Activated T-helper 2 cell treated with anti-CD3 and anti-CD28 coated beads, Interferon-gamma antibody, Interleukin-2, Interleukin-4, amounts not matched to agents 10 μg/mL and 5 μg/mL and 100 μg/mL, durations not matched to agents 14 hours and 24 hours and 36 hours (primary cell): ENCODE measurements at places on chromosomes 13 and 19.

DNA sequence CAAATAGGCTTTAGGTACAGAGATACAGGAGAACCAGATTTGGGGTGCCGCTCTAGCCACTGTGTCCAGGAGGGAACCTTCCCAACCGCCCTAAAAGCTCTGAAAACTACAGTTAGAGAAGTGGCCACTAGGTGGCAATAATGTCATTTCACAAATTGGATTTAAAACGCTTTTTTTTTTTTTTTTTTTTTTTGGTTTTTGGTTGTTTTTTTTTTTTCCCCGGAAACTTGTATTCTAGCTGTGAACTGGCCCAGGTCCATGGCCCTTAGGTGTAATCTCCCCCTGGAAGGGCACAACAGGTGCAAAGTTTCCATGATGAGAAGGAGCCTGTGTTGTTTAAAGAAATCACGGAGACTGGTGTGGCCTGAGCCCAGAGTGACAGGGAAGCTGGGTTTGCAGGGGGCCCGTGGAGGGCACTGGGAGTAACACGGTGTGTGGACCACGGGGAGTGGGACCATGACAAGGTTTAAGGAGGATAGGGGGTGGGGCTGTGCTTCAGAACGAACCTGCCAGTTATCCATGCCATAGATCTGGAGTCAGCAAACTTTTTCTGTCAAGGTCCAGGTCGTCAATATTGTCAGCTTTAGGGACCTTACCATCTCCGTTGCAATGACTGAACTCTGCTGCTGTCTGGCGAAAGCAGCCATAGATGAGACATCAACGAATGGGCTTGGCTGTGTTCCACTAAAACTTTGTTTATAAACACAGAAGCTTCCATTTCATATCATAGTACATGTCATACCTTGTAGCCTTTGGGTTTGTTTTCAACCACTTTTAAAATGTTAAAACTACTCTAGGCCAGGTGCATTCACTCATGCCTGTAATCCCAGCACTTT, 10.1 kb downstream of the OR1I1 start:
- peak; percentile 29 for DNase-seq

DNA sequence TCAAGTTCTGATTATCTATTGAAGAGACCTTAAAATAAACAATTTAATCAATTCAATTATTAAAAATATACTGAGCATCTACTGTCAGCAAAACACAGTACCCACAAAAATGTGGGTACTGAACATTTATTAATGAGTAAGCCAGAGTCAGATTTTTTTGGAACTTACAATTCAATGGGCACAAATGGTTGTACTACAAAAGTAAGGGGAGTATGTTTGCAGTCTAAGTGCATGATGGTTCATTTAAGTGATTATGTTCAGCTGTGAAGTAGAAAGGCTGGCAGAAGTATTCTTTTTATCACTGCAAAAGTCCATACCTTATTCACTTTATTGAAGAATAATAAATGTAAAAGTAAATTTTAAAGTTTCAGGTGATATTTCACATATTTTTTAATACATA, 27.6 kb downstream of the FGF14 start:
- no peak for DNase-seq

GRCh38 chr19:55643003-55643886, at the start of gene ZNF581:
Gene ZNF581, plus strand, starts transcription at chr19:55643649. Its CDS starts 923 bp downstream, at chr19:55644572.
- peak; percentile 77 for DNase-seq

DNA sequence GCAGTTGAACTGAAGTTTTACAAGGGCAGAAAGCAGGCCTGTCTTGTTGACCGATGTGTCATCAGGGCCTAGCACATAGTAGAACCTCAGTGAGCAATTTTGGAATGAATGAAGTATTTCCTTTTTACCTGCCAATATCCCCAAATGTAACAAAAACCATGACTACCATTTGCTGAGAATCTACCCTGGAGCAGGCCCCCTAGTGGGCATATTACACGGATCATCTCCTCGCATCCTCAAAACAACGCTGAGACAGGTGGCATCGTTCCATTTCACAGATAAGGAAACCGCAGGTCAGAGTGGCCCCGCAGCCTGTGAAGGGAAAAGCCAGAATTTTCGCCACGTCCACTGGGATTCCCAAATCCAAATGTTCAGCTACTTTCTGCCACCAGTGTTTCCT, 77.9 kb downstream of the CACNA1A start:
- no peak for DNase-seq

GRCh38 chr19:49338023-49338677, 2.9 kb downstream of the CD37 start:
- DNase-seq, result no peak

- DNase-seq, result peak; percentile 85
Observed at GRCh38 chr19:37077934-37078716, at the start of gene ZNF420. Gene ZNF420, plus strand, starts transcription at chr19:37078433. Its CDS starts 10,686 bp downstream, at chr19:37089119.

- DNase-seq, result no peak
Observed at GRCh38 chr13:97257800-97258799, 36.0 kb downstream of the MBNL2 start.

DNA sequence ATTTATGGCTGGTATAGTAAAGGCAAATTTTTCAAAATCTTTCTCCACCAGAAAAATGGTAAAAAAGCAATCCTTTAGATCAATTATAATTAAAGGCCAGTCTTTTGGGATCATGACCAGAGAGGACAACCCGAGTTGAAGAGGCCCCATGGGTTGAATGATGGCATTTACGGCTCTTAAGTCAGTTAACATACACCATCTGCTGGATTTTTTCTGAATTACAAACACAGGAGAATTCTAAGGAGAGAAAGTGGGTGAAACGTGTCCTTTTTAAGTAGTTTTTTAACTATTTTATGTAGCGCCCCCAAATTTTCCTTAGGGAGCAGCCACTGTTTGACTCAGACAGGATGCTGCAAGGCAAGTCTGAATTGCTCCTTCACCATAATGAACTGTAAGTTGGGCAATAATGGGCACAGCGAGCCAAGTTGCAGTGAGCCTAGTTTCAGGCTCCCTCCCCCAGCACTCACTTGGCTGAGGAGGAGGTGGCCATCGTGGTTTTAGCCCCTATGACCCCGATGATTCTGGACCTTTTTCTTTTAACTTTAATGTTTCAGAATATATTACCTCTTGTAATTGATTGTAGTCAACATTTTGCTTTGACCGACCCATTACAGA, 13.6 kb upstream of the ZNF611 start:
- DNase-seq, result no peak

- no peak for DNase-seq
Observed at GRCh38 chr13:102870677-102871415, 25.0 kb downstream of the ERCC5 start.

DNA sequence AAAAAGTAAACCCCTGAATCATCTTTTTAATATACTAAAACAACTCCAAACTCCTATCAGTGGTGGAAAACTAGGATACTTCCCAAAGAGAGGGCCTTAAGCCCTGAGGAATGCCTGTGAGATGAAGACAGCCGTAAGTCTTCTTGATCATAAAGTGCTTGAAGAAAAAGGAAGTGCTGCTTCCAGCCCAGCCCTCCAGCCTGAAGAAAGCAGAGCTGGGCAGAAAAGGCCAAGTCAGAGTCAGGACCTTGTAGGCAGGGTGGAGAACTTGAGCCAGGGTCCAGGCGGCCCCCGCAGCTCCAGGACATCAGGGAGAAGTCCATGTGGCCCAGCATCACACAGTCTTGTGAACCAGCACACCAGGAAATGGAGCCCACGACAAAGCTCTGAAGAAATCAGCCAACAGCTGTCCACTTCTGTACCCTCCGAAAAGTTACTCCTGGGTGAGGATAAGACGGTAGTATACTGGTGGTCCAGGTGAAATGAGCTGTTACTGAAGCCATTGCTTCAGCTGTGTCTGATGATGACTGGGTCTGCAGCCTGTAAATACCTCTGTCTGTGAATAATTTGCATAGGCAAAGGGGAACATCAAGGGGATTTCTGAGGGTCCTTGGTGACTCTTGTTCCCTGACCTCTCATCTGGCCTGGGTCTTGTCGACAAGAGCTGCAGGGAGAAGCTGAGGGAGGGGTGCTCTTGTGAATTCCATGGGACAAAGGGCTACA, 18.7 kb upstream of the CRYL1 start:
- no peak for DNase-seq

DNA sequence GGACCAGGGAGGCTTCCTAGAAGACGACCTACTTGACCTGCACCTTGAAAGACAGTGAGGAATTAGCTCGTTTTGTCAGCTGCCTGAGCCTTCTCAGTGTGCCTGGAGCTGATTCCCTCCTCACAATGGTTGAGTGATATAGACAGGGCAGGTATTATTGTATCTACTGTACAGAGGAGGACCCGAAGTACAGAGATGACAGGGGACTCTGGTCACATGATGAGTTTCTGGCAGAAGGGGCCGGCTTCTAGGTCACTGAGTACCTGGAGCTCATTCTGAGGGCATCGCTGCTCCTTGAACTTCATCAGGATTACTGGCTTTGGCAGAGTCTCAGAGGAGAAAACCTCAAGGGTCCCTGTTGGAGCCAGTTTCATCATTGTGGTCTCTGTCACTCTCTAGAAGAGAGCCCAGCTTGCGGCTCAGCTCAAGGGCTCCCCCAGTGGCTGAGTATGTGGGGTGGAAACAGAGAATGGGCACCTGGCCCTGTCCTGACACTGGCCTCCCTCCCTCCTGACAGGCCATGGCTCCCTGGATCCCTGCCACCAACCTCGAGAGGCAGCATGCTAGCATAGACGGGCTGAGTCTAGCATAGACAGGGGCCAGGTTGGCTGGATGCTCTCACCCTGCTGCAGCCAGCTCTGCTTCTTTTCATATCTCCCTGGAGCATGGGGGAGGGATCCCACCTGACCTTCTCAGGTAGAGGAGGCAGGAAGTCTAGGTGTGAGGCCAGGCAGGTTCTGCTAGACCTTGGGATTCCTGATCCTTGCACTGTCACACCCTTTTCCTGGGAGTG, 38.7 kb downstream of the NFIX start:
- DNase-seq, result no peak

DNA sequence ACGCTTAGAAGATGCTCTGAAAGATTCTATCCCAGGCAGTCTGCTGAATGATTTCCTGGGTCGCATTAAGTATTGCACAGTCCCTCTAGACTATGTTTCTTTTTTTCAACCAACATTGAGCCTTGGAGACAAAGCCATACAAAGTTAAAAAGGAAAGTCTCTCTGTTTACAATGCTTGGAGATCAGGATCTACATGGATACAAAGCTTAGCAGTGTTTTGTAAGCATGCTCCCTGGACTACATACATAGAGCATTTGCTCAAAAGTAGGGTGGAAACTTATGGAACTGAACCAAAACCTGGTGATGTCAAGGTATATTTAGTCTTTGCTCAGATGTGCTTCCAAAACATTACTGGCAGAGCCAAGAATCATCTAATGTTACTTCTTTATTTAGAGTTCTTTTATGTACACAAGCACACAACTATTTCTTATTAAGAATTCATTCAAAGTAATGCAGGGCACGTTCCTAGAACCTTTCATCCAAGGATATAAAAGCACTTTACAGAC, 241.2 kb downstream of the ABCC4 start:
- no peak for DNase-seq

GRCh38 chr19:15810335-15810734, 5.1 kb downstream of the OR10H1 start:
- DNase-seq, result no peak

DNA sequence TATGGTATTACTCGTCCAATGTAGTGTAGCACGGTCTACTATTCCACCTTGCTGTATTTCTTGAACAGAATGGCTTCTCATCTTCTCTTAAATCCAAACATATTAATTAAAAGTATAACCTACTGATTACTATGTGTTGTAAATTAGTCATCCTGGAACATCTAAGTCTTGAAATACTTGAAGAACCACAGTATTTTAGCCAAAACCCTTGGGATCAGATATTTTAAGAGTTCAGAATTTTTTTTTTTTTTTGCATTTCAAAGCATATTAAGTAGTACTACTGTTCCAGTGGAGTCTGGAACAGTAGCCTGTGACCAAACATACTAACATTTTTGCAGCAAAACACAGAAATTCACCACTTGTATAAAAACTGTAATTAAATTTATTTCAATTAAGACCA, 30.1 kb downstream of the ZC3H13 start:
- DNase-seq, result no peak

DNA sequence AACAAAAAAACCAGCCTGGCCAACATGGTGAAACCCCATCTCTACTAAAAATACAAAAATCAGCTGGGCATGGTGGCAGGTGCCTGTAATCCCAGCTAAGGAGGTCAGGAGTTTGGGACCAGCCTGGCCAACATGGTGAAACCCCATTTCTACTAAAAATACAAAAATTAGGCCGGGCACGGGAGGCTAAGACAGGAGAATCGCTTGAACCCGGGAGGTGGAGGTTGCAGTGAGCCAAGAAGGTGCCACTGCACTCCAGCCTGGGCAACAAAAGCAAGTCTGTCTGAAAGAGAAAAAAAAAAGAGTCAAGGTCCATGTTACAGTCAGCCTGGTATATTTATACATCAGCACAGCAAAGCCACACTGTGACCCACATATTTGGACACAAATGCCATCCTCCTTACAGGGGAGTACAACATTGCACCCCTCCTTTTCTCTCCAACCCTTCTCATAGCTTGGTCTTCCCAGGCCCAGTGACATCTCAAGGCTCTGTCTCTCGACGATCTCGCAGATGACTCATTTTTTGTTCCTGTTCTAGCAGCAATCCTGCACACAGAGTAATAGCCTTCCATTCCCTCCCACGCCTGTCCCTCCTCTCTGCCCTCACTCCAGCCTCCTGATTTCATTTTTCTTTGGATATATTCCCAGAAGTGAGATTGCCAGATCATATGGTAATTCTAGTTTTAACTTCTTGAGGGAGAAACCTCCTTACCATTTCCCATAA, 21.0 kb upstream of the DPP9 start:
- no peak for DNase-seq

DNA sequence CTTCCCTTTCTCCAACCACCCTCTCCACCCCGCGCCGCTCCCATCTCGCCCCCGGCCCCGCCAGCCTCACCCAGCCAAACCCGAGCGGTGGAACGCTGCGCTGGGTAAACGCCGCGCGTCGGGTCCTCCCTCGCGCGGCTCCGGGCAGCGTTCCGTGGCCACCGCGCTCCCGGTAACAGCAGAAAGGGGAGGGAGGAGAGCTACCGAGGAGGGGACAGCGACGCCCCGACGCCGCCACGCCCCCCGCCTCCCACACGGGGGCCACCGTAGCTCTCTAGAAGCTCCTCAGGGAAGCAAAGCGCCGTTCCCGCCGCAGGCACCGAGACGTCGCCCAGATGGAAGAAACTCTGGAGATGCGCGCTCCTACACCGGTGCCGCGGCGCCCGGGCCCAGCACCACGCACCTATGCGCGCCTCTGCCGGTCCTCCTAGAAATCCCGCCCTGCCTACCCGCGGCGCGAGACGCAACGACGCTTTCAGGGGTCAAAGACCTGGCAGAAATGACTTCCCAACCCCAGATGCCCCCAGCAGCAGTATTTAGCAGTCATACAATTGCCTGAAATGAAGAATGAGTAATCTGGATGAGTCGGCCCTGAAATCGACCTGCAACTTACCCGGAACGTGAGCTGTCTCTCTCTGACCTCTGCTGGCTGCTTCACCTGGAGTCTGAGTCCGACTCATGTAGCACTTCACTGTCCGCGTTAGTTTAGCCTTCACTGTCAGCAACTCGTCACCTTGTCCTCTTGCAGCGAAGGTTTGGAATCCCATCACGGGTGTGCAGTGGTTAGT, at the start of gene RUBCNL:
RUBCNL (minus strand) TSS at position 189 of the 788 bp plus-strand sequence. CDS start 14,777 bp downstream, outside the sequence.
- DNase-seq, result peak; percentile 20

GRCh38 chr13:112003941-112004340, 63.0 kb upstream of the SOX1 start:
- no peak for DNase-seq
